ENCODE measurements at places on chromosomes 3 and 15. TPM values are rescaled to one million over a fixed set of nuclear protein-coding genes. Genes with fewer than 3 reads are reported as not detected.
A peak's percentile ranks its signal among the peaks of the same experiment; 100 is the strongest.

- H3K4me3 ChIP-seq: no peak overlapping the region
- DNase-seq: no peak
- H3K36me3 ChIP-seq: peaks cover 36% of the 10 kb centered on the region
- H3K27ac ChIP-seq: no peak overlapping the region
- no peaks in the 10 kb centered on the region for H3K27me3 ChIP-seq
Observed at GRCh38 chr3:191383124-191383523, 52.8 kb upstream of the UTS2B start.

GRCh38 chr3:123733805-123734526, 149.1 kb upstream of the HACD2 start:
- H3K4me1 ChIP-seq: no peaks in the 10 kb centered on the region
- DNase-seq: peak; percentile 40
- H3K27me3 ChIP-seq: peaks cover 21% of the 10 kb centered on the region
- H3K4me3 ChIP-seq: no peak overlapping the region
- H3K36me3 ChIP-seq: no peaks in the 10 kb centered on the region
- no peak overlapping the region for H3K27ac ChIP-seq

- no peaks in the 10 kb centered on the region for H3K36me3 ChIP-seq
- no peak for DNase-seq
- H3K4me3 ChIP-seq: no peak overlapping the region
- H3K4me1 ChIP-seq: peaks cover 10% of the 10 kb centered on the region
Observed at GRCh38 chr3:47476644-47477199, 981 bp upstream of the SCAP start.

GRCh38 chr3:8001712-8002111, 499.9 kb upstream of the LMCD1 start:
- no peaks in the 10 kb centered on the region for H3K36me3 ChIP-seq
- H3K27ac ChIP-seq: no peak overlapping the region
- no peak for DNase-seq
- H3K27me3 ChIP-seq: no peaks in the 10 kb centered on the region
- no peaks in the 10 kb centered on the region for H3K4me1 ChIP-seq

DNA sequence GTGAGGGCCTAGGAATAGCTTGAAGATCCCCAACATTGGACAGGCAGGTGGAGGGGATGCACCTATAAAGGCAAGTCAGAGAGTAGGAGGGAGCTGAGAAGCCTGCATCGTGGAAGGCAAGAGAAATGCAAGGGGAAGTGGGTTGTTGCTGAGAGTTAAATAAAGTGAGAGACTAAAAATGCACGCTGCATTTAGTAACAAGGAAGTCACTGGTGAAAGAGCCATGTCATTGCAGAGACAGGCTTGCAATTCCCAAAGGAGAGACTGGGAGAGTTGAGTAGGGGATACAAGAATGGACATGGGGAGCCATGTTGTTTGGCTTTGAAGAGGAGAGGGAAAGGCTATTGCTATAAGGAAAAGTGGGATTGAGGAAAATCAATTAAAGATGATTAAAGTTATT, 77.0 kb upstream of the HEG1 start:
- DNase-seq: no peak
- H3K27me3 ChIP-seq: no peaks in the 10 kb centered on the region
- no peak overlapping the region for H3K27ac ChIP-seq
- H3K36me3 ChIP-seq: no peaks in the 10 kb centered on the region
- no peak overlapping the region for H3K4me3 ChIP-seq
- peaks cover 23% of the 10 kb centered on the region for H3K4me1 ChIP-seq

CASR gene
- 0.06 TPM for total RNA-seq

GRCh38 chr15:41695750-41696436, 35.7 kb downstream of the MGA start:
- H3K27me3 ChIP-seq: no peaks in the 10 kb centered on the region
- H3K27ac ChIP-seq: peak overlapping the region; percentile 40
- DNase-seq: peak; percentile 61
- no peaks in the 10 kb centered on the region for H3K36me3 ChIP-seq

DNA sequence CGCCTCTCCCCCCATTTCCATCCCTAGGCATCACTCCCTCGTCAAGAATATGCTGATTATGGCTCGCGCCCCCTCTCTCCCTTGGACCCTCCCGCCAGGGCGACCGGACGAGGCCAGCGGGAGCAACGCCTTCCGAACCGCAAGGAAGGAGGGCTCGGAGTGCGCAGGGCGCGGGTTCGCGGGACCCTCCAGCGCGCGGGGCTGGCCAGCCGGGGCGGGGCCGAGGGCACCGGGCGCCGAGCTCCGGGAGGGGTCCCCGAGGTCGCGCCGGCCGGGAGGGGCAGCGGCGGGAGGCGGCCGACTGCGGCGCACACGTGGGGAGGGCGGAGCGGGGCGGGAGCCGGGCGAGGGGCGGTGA, 483 bp downstream of the EHD4 start:
- H3K27me3 ChIP-seq: no peaks in the 10 kb centered on the region
- DNase-seq: peak; percentile 61
- H3K27ac ChIP-seq: peak overlapping the region; percentile 90
- H3K4me1 ChIP-seq: peaks cover 22% of the 10 kb centered on the region

DNA sequence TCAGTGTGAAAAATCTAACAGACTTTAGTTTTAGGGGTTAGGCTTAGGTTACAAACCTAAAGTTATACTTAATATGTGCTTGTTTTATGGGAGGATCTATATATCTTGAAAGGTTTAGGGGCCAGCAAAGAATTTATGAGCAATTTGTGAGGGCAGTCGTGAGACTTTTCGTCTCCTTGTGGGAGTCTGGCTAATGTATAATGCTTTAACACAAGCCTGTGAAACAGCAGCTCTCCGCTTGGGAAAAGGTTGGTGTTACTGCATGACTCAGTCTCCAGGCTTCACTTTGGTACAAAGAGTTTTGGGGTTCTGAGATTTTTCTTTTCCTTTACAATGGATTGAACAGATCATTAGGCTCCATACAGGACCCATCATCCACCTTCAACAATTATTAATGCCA, 79.0 kb upstream of the MFGE8 start:
- H3K4me1 ChIP-seq: peaks cover 32% of the 10 kb centered on the region
- no peaks in the 10 kb centered on the region for H3K27me3 ChIP-seq
- no peaks in the 10 kb centered on the region for H3K36me3 ChIP-seq
- no peak for DNase-seq
- H3K27ac ChIP-seq: no peak overlapping the region
- H3K4me3 ChIP-seq: no peak overlapping the region

DNA sequence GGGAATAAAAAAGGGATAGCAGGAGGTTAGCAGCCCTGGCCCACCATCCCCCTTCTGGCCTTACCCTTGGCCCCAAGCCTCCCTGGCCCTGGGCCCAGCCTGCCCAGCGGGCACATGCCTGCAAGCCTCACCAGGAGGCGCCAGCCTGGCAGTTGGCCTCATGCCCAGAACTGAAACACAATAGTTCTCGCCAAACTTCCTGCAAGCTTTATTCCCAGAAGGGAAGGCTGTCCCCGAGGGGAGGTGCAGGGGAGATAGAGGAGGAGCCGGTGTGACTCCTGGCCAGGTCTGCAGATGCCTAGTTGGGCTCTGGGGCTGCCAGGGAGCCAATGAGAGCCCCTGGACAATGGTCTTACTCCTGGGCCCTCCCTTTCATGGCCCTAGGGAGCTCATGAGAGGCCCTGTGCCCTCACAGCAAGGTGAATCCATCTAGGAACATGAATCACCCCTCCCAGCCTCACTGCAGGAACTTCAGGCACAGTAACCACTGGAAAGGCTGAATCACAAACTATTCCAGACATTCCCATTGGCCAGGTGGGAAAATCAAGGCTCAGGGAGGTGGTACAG, 4.0 kb downstream of the CCDC33 start:
- H3K27me3 ChIP-seq: no peaks in the 10 kb centered on the region
- peak; percentile 87 for DNase-seq
- H3K4me1 ChIP-seq: peaks cover 21% of the 10 kb centered on the region

GRCh38 chr3:126456211-126456610, 19.5 kb downstream of the ZXDC start:
- no peaks in the 10 kb centered on the region for H3K4me1 ChIP-seq
- no peak for DNase-seq
- peaks cover 50% of the 10 kb centered on the region for H3K36me3 ChIP-seq
- no peaks in the 10 kb centered on the region for H3K27me3 ChIP-seq
- no peak overlapping the region for H3K27ac ChIP-seq

GRCh38 chr3:158936530-158937113, 134.8 kb downstream of the MFSD1 start:
- H3K4me1 ChIP-seq: no peaks in the 10 kb centered on the region
- H3K36me3 ChIP-seq: no peaks in the 10 kb centered on the region
- no peaks in the 10 kb centered on the region for H3K27me3 ChIP-seq

Measured in cardiac muscle cell (in vitro differentiated cells and primary cell).